ENCODE measurements at places on chromosomes 3 and 15. TPM values are rescaled to one million over a fixed set of nuclear protein-coding genes. Genes with fewer than 3 reads are reported as not detected.

SLC9C1 gene
- polyA plus RNA-seq: not detected

LSAMP gene
- not detected for polyA plus RNA-seq

GNAT1 gene
- not detected for polyA plus RNA-seq

DNA sequence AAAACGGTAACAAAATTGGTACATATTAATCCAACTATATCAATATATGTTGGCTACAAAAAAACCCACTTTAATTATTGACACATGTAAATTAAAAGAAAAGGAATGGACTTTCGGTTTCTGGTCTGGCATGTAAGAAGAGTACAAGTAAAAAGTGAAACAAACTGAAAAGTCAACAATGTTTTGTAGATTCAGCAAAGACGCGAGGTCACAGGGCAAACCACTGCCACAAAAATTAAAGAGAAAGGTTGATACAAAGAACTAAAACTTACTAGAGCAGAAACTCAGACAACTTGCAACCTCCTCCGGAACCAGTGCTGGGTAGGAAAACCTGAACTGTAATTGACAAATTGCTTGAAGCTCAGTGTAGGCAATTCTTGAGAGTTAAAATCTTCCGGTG lies 110.6 kb upstream of the ARPP21 start:
- no peak for DNase-seq

- peak; percentile 63 for DNase-seq
These were observed 199.2 kb upstream of the SLC2A2 start for GRCh38 chr3:171225708-171226107.
